ENCODE measurements at places on chromosomes 11 and 22.

GRCh38 chr11:120058931-120059330, 79.0 kb downstream of the TRIM29 start:
- DNase-seq = no peak

DNA sequence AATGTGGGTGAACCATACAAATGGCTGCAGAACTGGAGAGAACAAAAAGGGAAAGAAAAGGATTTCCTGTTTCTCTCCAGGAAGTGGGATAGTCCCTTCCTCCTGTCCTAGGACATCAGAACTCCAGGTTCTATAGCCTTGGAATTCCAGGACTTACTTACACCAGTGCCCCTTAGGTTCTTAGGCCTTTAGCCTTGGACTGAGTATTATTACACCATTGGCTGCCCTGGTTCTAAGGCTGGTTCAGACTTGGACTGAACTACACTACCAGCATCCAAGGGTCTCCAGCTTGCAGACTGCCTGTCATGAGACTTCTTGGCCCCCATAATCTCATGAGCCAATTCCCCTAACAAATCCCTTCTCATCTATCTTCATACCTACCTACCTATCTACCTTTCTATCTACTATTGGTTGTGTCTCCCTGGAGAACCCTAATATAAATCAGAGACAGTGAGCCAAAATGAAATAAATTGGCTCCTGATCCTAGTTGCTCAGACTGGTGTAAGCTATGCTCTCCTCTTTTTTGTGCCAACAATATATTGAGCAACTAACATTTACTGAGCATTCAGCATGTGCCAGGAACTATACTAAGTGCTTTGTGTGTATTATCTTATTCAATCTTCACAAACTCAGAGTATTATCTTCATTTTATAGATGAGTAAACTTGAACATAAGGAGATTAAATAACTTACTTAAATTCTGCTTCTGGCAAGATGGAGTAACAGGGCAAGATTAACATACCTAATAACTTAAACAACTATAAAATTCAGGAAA, 303.7 kb downstream of the TTC28 start:
- DNase-seq = no peak

DNA sequence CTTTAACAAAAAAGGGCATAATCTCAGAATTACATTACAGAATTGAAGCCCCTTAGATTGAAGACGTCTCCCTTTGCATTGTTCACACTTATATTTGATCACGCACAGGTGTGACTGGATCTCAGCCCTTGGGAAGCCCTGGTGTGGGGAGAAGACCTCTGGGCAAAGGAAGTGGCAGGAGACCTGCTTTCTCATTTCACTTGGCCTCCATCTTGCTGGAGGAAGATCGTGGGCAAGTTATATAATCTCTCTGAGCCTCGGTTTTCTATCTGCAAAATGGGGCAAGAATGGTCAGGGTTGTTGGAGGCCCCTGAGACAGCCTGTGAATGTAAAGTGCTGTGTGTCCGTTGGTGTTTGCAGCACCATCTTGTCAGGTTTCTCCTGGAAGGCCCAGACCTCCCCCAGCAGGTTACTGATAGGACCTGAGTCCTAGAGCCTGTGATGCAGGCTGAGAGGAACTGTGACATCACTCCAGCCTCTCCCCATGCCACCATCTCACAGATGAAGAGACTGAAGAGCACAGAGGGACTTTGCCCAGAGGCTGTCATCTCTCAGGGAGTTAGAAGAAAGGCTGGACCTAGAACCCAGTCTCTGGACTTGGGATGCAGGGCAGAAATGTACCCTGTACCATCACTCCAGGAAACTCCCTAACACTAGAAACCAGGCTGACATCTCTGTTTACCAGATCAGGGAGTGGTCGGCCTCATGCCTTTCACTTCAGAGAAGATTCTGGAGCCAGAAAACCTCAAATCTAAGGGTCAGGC, 1.1 kb upstream of the APOA1 start:
- no peak for DNase-seq

- DNase-seq = no peak
Measured at GRCh38 chr11:2663506-2663905, 36.3 kb downstream of the KCNQ1OT1 start.

DNA sequence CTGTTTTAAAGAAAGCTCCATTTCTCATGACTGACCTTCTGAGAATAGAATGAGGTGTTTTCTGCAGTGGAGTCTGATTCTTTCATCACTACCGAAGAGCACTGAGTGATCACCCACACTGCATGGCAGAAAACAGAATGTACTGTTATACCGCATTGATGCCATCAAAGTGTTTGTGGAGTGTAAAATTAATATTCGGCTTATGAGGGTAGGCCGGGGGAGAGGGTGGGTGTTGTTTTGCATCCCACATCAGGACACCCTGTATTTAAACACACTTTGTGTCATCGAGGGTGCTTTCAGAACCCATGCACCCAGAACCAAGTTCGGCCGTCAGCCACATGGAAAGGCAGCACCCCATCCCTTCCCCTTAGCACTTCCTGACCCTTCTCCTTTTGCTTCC, 41.3 kb upstream of the ETS1 start:
- DNase-seq = no peak

DNA sequence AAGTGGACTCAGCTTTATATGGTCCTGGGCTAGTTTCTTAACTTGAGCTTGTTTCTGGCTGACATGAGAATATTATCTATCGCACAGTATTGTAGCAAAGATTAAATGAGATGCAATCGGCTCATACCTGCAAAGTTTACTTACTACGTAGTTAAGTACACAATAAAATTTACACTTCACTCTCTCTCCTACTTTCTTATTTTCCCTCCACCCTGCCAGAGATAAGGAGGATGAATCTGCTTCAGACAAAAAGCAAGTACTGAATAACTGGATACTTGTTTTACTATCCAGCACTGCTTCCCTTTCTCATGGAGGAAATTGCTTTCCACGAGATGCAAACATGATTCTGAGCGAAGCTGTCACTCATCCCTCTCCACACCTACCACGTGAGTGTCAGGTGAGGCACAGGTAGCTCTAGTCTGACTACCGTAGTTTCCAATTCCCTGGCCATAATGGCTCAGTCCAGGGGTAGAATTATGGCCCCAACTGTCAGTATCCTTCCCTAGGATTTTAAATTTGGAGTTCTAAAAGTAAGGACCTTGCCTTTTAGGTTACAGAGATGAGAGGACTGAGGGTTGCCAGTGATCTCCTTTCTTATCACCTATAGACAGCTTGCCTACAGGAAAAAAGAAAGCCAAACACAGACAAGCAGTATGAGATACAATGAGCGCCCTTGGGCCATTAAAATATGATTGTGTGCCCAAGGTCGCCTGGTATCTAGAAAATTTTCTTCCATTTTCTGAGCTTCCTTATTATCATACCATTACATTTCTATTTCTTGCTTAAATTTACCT, 39.8 kb downstream of the GAB2 start:
- DNase-seq = no peak

DNA sequence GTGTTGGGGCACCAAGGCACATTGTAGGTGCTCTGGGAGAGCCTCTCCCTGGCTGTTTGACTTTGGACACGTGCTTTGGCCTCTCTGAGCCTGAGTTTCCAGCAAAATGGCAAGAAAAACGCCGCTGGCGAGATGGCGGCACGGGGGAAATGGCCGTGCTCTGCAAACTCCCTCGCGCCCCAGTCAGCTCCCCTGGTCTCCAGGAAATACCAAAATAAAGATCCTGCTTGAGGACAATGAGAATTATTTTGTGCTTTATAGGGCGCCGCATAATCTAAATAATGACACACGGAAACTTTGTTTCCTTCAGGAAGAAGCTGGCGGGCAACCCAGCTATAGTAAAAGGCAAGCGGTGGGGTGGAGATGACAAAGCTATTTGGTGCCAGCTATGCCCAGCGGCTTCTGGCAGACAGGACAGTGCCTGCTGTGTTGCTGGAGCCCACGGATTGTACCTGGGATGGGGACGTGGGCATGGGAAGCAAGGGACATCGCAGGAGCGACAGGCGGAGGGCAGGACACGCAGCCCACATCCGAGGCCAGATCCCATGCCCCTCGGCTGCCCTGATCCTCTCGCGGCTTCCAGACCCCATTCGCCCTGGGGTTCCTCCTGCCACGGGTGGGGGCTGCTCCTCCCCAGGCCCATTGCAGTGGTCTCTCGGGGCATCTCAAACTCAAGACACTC, 26.3 kb upstream of the RFPL3 start:
- DNase-seq = no peak

DNA sequence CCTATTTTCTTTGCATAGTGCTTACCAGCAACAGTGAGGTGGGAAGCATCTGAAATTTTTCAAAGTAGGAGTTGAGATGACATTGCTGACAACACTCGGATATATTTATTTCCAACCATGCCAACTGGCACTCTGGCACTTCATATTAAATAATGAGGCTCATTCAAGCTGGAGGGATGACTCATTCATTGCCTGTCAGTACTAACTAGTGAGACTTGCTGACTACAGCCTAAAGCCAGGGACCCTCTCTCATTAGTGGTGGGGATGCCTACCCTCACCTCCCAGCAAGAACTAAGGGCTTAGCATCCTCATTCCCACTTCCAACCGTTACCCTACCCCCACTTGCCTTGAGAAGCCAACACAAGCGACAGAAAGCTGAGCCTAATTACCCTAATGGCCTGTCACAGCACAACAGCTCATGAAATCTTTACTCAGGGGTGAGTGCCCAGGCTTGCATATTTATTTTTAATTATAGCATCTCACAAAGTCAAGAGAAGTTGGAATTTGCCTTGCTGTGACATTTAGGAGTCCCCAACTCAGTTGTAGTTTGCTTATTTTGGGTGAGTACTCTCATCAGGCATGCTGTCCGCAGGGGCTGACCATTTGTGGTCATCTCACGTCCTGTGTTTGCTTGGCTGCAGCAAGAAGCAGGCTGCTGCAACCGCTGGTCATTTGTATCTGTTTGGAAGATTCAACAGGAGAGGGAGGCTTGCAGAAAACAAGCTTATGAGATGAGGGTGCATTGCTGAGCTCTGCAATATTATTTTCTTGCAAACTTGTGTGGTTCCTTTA, 181.6 kb upstream of the POU2AF2 start:
- no peak for DNase-seq

- DNase-seq = peak; percentile 38
Measured at GRCh38 chr22:18000441-18001039, 23.8 kb downstream of the MICAL3 start.

- DNase-seq = no peak
Measured at GRCh38 chr11:77174559-77174958, 46.5 kb downstream of the MYO7A start.

DNA sequence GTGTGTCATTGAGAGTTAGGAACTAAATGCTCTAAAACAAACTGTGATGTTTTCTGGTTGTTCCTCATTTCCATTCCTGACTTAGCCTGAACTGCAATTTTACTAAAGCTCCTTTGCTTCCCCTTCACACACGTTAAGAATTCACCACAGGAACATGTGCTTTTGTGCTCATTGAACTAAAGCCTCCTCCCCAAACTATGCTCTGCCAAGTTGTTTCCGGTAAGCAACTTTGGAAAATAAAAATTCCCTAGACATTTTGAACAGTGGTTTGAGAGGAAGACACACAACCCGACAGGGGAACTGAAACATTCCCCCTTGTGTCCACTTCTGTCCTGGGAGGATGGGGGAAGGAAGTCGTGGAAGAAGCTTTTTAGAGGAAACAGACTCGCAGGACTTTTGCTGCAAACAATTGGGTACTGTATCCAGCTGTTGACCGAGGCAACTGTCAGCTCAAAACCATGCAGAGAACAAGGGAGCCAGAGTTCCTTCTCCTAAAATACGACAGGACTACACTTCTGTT, 66.9 kb downstream of the GAB2 start:
- DNase-seq = no peak

DNA sequence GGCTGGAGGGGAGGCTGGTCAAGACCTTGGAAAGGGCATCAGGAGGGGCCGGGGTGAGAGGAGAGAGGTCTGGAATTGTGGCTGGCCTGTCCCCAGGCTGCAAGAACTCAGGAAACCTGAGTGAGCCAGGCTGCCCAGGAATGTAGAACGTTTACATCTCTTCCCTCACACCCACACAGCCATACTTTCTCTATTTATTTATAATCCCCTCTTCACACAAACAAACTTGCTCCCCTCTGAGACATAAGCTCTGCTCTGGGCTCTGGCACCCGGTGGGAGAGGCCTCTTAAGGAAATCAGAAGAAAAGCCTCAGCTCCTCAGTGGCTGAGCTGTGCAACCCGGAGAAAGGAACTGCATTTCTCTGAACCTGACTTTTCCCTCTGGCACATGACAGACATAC, 5.5 kb downstream of the CHRDL2 start:
- DNase-seq = no peak

- no peak for DNase-seq
Measured at GRCh38 chr22:37187891-37188761, at the start of gene C1QTNF6. TSS of gene C1QTNF6 (minus strand) at chr22:37188247. CDS start at chr22:37188213, 34 bp downstream.

GRCh38 chr11:114078423-114078822, 18.9 kb downstream of the ZBTB16 start:
- no peak for DNase-seq

GRCh38 chr11:66904561-66904960, 47.7 kb downstream of the LRFN4 start:
- DNase-seq = no peak

GRCh38 chr11:65043881-65044501, 3.0 kb downstream of the SAC3D1 start:
- no peak for DNase-seq

- no peak for DNase-seq
Measured at GRCh38 chr22:23526596-23527316, 53.3 kb downstream of the IGLL1 start.

- no peak for DNase-seq
Measured at GRCh38 chr11:78189851-78190250, 1.1 kb downstream of the USP35 start.

GRCh38 chr11:12085371-12086251, 24.8 kb upstream of the MICAL2 start:
- no peak for DNase-seq

DNA sequence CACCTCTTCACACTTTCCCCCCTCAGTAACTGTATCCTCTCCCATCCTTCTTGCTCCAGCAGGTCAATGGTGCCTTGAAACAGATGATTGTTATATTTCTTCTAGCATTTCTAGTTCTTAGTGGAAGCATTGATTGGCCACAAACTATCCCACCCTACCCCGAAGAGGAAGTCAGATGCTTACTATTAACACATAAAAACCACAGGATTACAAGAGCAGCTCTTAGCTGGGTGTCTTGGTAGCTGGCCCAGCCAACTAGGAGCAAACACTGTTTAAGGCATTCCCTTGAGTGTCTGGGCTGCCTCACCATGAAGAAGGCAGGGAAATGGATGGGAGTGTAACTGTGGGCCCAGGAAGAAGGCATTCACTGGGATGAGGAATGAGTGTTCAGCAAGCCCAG, 176.6 kb downstream of the GRIK4 start:
- DNase-seq = no peak

- DNase-seq = no peak
Measured at GRCh38 chr22:49324527-49325491, 502.9 kb downstream of the BRD1 start.

GRCh38 chr11:83502041-83502440, 215.9 kb upstream of the CCDC90B start:
- DNase-seq = no peak

GRCh38 chr22:39917776-39918495, 17.1 kb downstream of the GRAP2 start:
- no peak for DNase-seq

Measured in effector CD4-positive, alpha-beta T cell (primary cell).